Omental fat pad (tissue), 4 donors: ENCODE measurements at places on chromosomes 4 and X. TPM values are rescaled to one million over a fixed set of nuclear protein-coding genes. Genes with fewer than 3 reads are reported as not detected.

RBM47 gene
- total RNA-seq: 51.0 TPM

GUCY1B1 gene
- 7.9 TPM for total RNA-seq

ARFIP1 gene
- total RNA-seq: 18.3 TPM

IRF2 gene
- total RNA-seq: 53.1 TPM

CRLF2 gene
- 0.50 TPM for total RNA-seq

AVPR2 gene
- 0.74 TPM for total RNA-seq

NDP gene
- total RNA-seq: not detected

CD40LG gene
- total RNA-seq: 0.50 TPM

PRR27 gene
- total RNA-seq: not detected

QRFPR gene
- total RNA-seq: not detected

OTUD6A gene
- not detected for total RNA-seq

C4orf50 gene
- total RNA-seq: not detected

FGA gene
- total RNA-seq: not detected

SLC25A4 gene
- 20.1 TPM for total RNA-seq

CLGN gene
- 0.28 TPM for total RNA-seq

IL1RAPL2 gene
- 0.09 TPM for total RNA-seq

SPATA18 gene
- 1.9 TPM for total RNA-seq

OTC gene
- total RNA-seq: 1.0 TPM

JAKMIP1 gene
- 0.63 TPM for total RNA-seq

PAGE2 gene
- not detected for total RNA-seq

CENPVL1 gene
- total RNA-seq: not detected

EVC gene
- 12.4 TPM for total RNA-seq

TMSB15A gene
- not detected for total RNA-seq

HSFX3 gene
- not detected for total RNA-seq

VCX2 gene
- total RNA-seq: not detected

NSG1 gene
- total RNA-seq: 10.0 TPM

ERVMER34-1 gene
- total RNA-seq: 0.37 TPM

TBX22 gene
- total RNA-seq: not detected

VCX3A gene
- total RNA-seq: not detected

SOWAHD gene
- total RNA-seq: 0.79 TPM

KDR gene
- total RNA-seq: 163 TPM

PPEF2 gene
- not detected for total RNA-seq

ZC4H2 gene
- total RNA-seq: 12.3 TPM

TMPRSS11D gene
- total RNA-seq: not detected

CLCN4 gene
- total RNA-seq: 2.5 TPM

SPANXA1 gene
- total RNA-seq: not detected

SLC2A9 gene
- 8.5 TPM for total RNA-seq

TEX13C gene
- total RNA-seq: not detected

NUP62CL gene
- total RNA-seq: not detected

MAGEE1 gene
- 0.94 TPM for total RNA-seq

DCAF8L2 gene
- total RNA-seq: not detected

POLA1 gene
- total RNA-seq: 5.7 TPM

C4orf54 gene
- not detected for total RNA-seq

TCEAL5 gene
- total RNA-seq: not detected

MAGIX gene
- total RNA-seq: 3.4 TPM
